Inflammatory macrophage treated with lipopolysaccharide for 4 hours (primary cell): ENCODE measurements at places on chromosomes 3 and 15.

GRCh38 chr3:34207002-34207401 lies 408.6 kb downstream of the PDCD6IP start:
- no peak for DNase-seq

GRCh38 chr15:85475317-85475701 lies 94.9 kb downstream of the AKAP13 start:
- DNase-seq: peak; percentile 11

DNA sequence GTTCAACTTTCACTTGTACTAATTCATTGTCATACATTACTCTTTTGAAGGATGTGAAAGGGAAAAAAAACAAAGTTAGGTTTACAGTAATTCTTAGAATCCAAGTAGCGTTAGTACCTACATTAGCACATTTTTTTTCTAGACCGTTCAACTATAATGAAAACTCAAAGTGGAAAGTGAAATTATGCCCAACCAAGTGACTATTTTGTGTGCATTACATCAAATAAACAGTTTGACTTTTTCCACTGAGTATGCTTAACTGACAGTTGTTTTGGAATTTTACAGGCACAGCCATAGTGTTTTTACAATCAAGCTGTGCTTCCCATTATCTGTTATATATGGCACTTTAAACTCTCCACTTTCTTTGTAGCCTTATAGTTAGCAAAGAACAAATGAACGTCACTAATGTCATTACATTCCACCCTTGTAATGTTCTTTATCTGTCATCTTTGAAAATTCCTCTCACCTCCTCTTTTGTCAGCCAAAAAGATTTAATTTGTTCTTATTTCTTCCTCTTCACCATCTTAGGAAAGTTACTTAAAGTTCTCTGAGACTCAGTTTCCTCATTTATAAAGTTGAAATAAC lies 142.3 kb upstream of the SOX2 start:
- DNase-seq: no peak

GRCh38 chr15:74417225-74417624 lies 16.5 kb downstream of the SEMA7A start:
- DNase-seq: no peak

- DNase-seq: peak; percentile 37
Measured at GRCh38 chr3:38655708-38656300, 6.3 kb upstream of the SCN5A start.

- peak; percentile 95 for DNase-seq
Measured at GRCh38 chr15:85618956-85619491, 175.7 kb downstream of the KLHL25 start.

DNA sequence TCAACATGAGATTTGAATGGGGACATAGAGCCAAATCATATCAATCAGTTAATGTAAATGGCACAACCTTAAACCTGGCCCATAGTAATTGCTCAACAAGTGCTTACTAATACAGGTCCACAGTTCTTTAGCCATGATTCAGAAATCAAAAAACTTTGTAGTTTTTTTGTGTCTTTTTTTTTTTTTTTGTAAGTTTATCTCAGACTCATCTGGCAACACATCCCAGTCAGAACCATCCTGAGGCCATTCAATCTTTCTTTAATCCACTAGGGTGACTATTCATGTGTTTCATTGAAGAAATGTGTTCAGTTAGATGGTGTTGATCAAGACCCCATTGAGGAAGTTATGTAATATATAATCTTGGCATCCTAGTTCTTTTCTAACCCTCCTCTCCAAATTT lies 65.4 kb downstream of the ABI3BP start:
- DNase-seq: no peak

DNA sequence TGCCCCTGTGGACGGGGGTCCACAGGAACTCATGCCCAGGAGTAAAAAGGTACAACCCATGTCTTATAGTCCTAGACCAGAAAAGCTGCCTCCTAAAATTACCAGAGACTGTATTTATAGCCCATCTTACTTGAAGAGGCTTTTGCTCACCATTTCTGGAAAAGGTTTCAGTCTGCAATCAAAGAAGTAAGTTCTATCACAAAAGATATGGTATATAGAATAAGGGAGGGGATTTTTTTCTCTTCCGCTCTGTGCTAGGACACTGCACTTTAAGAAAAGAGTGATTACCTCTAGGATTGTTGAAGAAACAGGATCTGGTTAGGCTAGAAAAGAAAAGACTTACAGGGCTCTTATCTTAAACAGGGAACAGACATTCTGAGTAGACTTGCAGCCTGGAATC lies 2.6 kb downstream of the SSUH2 start:
- DNase-seq: no peak

- DNase-seq: no peak
Measured at GRCh38 chr15:98103570-98103969, 143.1 kb downstream of the ARRDC4 start.

DNA sequence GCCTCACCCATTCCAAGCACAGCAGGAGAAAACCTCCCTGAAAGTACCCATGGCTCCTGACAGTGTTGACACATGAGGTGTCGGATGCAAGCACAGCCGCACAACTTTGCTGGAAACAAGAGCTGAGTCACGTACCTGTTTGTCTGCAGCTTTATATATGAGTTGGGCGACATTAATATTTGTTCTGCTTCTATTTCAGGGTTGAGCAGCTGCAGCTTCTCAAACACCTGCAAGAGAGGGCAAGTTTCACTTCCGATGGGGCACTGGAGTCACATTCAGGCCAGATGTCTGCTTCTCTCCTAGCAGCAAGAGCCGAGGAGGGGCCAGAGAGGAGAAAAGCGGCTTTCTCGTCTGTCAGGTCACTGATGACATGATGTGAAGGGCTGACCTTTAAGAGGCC lies 88.0 kb downstream of the NUP210 start:
- DNase-seq: no peak

DNA sequence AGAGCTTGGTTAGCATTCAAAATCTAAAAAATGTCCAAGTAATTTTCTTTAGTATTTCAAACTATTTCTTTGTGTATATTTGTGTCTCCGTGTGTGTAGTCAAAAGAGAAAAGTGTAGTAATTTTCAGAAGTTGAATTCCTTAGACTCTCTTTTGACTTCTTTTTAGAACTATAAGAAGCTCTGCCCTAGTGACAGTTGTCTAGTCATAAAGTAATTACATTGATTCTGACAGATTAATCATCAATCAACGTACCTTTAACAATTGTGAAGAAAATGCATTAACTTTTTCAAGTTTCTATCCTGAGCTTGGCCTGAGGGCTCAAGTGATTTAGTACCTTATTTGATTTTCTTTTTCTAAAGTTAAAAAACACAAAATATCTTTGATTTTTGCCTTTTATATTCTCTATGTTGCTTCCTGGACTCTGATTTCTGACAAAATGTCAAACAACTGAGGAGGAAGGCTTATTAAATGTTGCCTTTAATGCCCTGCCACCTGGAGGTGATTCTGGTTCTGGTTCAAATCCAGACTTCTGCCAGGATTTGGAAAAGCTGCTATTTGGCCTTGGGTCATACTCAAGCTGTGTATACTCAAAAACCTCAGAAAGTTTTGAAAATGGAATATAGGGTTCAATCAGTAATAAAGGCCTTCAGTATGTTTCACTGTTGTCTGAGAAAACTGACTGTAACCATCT lies 653.6 kb downstream of the NSUN3 start:
- DNase-seq: no peak

GRCh38 chr3:58167431-58168351 lies 43.1 kb downstream of the DNASE1L3 start:
- peak; percentile 46 for DNase-seq
